ENCODE measurements at places on chromosomes 1 and 21.
A peak's percentile ranks its signal among the peaks of the same experiment; 100 is the strongest.

DNA sequence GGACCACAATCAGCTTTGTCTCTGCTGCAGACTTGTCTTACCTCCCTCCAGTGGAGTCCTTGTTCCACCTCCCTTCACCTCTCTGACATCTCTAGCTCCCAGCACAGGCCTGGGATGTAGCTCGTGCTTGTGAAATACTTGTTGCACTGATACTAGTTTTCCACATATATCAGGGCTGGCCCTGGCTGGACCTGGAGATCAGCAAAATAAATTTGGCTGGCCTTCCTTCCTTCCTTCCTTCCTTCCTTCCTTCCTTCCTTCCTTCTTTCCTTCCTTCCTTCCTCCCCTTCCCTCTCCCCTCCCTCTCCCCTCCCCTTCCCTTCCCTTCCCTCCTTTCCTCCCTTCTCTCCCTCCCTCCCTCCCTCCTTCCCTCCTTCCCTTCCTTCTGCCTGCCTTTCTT lies 196.5 kb downstream of the HIVEP3 start:
- DNase-seq, result no peak

DNA sequence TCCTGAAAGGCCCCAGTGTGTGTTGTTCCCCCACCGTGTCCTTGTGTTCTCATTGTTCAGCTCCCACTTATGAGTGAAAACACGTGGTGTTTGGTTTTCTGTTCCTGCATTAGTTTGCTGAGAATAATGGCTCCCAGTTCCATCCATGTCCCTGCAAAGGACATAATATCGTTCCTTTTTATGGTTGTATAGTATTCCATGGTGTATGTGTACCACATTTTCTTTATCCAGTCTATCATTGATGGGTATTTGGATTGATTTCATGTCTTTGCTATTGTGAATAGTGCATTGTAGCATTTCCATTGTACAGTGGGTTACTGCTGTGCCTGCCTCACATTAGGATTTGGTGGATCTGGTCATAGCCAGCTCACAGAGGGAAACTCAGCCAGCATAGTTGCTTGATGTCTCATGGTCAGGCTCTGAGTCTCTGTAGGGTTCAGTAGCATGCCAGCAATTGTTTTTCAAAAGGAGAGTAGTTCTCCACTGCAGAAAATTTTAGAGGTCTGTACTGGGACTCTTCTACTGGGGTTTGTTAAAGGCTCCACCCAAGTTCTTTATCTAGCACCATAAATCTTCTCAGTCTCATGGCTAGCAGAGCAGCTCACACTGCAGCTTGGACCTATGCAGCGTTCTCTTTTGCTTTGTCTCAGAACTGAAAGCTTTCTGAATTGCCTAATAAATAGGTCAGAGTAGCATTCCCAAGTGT lies 41.0 kb downstream of the RUNX3 start:
- DNase-seq, result no peak

- DNase-seq, result no peak
Observed at GRCh38 chr21:44049182-44049581, 37.1 kb downstream of the TRAPPC10 start.

GRCh38 chr1:205532026-205532898 lies 27.8 kb downstream of the CDK18 start:
- DNase-seq, result no peak

DNA sequence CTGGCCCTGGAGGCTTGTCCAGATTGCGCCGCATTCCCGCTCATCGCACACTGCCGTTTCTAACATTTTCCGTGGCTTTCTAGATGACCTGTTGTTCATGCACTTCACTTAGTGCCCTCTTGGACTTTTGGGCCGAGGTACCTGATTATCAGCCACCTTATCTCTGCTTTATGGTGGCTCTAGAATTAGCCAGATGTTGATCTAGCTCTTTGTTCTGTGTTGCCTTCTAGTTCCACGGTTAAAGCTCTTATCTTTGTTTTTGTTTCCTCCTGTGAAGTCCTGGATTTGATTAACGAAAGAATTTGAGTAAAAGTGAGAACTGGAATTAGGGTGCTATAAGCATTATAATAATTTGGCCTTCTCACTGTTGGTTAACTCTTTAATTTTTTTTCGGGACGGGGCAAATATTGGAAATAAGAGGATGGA lies 945 bp downstream of the RNPEP start:
- no peak for DNase-seq

DNA sequence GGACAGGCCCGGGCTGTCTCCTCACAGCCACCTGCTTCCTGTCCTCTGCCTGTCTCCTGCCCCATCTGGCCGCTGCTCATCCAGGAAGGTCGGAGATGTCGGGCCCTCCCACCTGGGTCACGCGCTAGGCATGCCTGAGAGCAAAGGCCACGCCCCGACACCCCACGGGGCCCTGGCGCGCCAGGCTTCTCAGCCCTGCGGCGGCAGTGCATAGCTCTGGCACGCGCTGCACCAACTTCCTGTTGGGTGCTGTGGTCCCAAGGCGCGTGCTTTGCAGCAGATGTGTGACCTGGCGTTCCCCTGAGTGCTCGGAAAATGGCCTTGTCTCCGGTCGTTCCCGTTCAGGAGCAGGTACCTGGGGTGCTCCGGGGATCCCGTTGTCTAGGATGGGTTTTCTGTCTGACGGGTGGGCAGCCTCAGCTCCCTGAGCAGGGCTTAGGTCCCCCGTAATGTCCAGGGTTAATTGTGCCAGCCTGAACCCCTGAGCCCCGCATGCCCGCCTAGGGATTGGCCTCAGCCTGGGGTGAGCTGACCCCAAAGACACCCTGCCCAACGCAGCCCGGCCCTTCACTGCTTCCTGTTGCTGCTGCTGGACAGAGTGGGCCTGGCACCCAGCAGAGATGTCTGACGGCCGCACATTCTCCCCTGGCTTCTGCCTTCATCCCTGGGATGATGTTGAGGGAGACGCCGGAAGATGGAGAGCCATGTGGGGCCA lies 19.4 kb upstream of the KCNAB2 start:
- peak; percentile 82 for DNase-seq

- peak; percentile 12 for DNase-seq
Observed at GRCh38 chr1:110151175-110151669, 928 bp downstream of the SLC6A17 start.

DNA sequence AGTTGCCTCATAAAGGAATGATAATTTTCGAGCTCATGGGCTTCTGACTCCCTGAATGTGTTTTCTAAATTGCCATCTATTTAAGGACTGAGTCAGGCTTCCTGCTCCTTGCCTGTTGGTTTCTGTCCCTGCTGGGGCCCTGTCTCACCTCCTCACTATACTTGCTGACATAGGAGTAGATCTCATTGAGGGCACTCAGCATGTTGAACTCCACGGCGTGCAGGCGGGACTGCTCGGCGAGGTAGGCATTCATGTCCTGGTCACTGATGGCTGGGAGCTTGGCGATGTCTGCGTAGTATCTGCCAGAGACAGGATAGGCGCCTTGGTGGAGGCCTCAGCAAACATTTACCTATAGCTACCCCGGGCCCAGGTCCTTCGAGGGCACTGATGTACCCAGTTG lies 116.9 kb upstream of the CD34 start:
- DNase-seq, result no peak

Data from NCI-H524 (cell line).